ENCODE measurements at places on chromosomes 7 and 10.

DNA sequence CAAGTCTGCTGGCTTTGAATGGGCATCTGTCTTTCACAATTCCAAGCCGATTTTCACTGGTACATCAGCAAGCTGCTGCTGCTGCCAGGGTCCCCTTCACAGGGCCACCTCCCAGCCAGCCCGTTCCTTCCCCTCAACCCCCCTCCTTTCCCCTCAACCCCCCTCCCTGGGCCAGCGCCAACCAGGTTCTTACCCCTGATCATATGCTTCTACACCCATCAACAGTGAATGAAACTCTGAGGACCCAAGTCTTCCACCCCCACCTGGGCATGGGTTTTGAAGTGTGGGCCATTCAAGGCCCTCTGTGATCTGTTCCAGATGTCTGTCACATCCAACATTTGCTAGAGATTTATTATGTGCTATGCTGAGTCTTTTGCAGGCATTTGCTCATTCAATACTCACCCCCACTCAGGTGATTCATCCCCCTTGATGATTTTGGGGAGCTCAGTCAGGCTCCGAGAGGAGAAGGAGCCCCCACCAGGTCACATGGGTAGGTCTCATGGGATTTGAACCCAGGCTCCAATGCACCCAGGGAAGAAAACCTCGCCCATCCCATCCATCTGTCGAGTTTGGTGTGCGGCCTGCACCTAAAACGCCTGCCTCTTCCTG is 52.7 kb upstream of the FOXK1 start:
- DNase-seq, result no peak

GRCh38 chr10:94062611-94063010 is 68.9 kb downstream of the PLCE1 start:
- DNase-seq, result no peak

DNA sequence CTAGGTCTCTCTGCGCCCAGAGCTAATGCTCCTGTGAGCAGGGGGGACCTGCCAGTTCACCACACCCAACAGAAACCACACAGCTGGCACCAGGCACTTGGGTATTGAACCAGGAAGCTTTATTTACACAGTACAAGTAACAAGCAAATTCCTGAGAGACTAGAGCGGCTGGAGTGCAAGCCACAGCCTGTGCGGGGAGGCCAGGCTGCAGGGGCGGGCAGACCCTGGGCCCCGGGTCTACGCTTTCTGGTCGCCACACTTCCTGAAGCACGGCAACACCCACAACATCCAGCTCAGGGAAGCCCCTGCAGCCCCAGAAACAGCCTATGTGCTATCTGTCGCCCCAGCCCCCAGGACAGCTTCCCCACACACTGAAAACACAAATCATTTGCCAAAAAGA is 125.0 kb downstream of the FAM53B start:
- DNase-seq, result no peak

DNA sequence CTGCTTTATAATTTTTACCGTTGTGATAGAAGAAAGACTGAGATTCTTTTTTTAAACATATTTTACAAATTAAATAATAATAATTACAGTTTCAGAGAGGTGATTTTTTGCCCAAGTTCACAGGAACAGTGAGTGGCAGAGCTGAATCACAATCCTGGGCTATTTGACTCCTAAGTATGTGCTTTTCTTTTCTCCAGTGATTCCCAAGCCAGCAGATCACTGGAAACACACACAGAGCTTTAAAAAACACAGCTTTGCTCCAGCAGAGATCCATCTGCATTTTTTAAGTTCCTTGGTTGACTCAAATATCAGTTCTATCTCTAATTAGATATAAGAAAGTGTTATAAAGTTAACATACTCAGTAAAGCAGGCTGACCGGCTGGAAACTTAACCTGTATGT is 69.0 kb downstream of the AHR start:
- no peak for DNase-seq

DNA sequence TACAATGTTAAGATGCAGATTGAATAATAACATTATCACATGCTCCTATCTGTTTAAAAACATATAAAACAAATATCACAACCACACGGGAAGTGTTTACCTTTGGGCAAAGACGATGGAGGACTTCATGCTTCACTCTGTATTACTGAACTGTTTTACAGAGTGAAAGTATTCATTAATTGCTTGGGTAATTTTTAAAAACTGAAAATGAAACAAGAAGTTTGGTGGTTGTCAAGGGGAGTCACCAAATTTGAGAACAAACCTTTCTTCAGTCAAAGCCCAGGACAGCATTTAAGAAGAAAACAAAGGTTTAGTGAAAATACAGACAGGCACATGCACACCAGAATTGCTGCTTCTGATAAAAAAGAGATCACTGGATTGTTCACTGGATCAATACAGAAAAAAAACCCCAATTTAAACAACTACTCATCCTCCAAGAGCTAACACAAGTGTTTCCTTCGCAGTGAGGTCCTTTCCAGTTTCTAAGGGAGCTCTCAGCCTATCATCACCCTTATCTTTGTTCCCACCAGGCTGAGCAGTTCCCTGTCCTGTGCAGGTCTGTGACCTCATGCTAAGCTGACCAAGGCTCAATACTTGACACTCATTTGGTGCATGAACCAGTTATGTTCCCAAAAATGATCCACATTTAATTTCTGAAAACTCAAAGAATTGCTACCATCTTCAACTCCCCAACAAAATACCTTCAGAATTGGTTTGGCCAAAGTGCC is 8.8 kb downstream of the PARP12 start:
- no peak for DNase-seq

- DNase-seq, result no peak
These were observed 67.6 kb downstream of the JAZF1 start for GRCh38 chr7:28112883-28113540.

DNA sequence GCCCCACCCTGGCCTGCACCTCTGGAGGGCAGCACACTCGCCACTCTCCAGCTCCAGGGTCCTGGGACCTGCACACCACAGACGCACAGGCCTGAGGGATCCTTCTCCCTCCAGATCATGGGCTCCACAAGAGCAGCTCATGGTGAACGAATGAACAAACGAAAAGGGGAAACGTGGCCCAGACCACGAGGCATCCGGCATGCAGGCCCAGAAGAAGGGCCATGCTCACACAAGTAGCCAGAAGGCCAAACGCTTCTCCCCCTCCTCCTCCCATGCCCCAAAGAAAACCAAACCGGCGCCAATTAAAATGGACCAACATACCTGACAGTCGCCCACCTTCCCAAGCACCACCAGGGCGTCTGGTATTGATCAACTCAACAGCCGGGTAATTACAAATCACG is 30.4 kb downstream of the MAD1L1 start:
- no peak for DNase-seq
